Renal cortex interstitium (tissue), 15 donors: ENCODE measurements at places on chromosomes 6 and 20.

DNA sequence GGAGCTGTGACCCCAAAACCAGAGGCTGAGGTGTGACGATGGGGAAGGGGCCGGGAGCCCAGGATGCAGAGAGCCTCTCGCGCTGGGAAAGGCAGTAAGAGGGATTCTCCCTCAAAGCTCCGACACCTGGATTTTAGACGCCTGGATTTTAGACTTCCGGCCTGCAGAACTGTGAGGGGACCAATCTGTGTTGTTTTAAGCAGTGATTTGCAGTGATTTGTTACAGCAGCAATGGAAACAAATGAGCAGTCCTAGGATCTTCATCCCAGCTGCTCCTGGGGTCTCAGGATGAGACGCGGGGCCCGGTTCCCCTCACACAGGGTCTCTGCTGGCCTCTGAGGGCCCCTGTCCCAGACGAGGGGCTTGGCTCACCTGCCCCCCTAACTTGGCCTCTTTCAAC is 365.5 kb downstream of the THBS2 start:
- DNase-seq, result no peak

DNA sequence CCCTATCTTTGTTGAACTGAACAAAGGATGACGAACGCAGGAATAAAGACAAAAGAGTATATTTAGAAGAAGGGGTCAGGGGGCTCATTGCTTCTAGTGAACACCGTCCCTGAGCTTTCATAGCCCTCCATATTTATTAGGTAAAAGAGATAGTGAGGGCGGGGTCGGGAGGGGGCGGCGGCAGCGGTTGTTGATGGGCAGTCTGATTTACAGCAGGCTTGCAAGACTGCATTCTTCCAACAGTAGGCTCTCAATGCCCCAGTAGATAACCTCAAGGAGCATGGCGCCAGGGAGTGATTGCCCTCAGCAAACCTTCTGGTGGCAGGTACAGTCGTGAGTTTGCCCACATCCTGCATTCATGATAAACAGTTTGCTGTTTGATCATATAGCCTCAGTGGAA is 563.3 kb upstream of the SYNCRIP start:
- no peak for DNase-seq

GRCh38 chr6:113823916-113824315 is 33.2 kb upstream of the MARCKS start:
- DNase-seq, result no peak

DNA sequence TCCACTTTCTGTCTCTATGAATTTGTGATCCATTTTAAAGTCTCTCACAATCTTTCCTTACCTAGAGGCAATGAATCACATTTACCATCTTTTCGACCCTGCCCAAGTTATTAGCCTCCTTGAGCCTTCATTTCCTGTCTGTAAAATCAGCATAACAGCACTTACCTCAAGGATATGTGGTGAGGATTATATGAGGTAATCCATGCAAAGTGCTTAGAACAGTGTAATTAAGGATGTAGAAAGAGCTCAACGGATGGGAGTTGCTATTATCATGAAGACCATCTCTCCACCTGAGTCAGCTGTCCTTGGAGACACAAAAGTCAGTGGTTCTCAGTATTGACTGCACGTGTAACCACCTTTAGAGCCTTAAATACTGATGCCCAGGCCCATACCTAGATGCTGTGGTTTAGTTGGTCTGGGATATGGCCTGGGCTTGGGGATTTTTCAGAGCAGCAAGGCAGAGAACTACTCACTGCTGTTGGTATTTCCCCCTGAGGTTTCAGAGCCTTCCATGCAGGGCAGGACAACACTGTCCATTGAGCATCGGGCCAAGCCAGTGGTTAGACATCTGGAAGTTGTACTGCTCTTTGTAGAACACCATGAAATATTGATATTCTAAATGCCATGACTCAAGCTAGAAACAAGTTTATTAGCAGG is 55.8 kb downstream of the LYRM2 start:
- no peak for DNase-seq

- no peak for DNase-seq
These were observed 31.4 kb downstream of the RGS17 start for GRCh38 chr6:153099636-153100035.

DNA sequence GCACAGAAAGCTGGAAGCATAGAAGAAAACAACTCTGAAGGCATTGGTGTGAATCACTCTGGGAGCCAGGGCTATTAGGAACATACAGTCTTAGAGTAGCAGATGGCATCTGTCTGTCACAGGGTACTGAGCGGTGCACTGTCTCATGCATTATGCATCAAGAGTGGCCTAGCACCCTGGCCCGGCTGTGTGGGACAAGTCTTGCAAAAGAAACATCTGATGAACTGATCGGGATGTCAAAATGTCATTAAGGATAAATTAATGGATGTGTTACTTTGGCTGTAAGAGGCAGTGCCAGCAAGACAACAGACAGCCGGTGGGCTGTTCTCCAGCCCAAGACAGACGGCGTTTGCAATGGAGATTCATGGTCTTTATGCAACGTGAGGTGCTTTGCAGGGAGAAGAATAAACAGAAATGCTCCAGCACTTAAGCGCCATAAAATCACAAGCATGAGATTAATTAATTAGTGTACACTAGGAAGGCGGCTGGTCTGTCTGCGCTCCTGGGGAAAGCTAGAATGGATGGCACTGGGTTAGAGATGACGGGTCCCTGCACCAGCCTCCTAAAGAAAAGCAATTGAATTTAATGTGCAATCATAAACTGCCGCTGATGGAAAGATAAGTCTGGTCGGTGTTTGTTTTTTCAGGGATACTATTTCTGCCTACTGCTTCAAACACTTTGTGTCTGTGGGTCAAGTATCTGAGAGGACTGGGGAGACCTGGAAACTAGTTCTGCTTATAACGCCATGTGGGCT is 600.6 kb upstream of the CHD6 start:
- DNase-seq, result peak; percentile 6

DNA sequence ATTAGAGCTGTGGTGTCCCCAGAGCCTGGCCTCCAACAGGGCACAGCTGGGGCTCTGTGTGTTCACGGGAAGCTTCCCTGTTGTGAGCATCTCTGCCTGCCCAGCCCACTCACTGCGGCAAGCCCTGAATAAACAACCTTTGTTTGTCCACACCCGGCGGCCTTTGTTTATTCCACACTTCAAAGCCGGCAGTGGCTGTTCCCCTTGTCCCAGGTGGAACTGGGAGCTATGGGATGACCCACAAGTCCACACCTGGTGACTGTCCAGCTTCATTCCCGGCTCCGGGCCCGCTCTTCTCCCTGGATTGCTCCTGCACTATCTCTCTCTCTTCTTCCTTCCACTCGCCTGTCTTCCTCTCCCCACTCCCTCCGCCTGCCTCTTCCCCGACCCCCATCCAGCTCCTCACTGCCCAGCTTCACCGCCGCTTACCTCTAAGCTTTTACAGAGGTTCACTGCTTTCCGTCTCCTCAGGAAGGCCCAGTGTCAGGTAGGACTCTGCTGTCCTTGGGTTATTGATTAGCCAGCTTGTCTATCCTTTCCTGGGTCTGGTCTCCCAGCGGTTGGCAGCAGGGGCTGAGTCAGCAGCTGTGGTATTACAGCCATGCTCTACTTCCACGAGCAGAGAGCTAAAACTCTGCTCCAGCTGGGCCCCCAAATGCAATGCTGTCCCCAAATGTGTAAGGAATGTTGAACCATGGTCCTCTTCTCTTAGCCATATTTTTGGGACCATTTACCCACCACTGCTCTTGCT is 17.8 kb downstream of the DACT2 start:
- no peak for DNase-seq

- no peak for DNase-seq
These were observed 3.6 kb upstream of the SF3B5 start for GRCh38 chr6:144098993-144099392.
